ENCODE measurements at places on chromosomes 16 and 17. TPM values are rescaled to one million over a fixed set of nuclear protein-coding genes. Genes with fewer than 3 reads are reported as not detected.

CYGB gene
- 2.0 TPM for total RNA-seq

FGF11 gene
- total RNA-seq, result 0.20 TPM

GRAPL gene
- 108 TPM for total RNA-seq

NLRC3 gene
- 2.6 TPM for total RNA-seq

PYDC1 gene
- not detected for total RNA-seq

Data from lung microvascular endothelial cell (primary cell).